Stomach (tissue), 19 donors: ENCODE measurements at places on chromosomes 7 and 10. TPM values are rescaled to one million over a fixed set of nuclear protein-coding genes. Genes with fewer than 3 reads are reported as not detected.

- H3K36me3 ChIP-seq: peaks cover 4% of the 10 kb centered on the region
- H3K27ac ChIP-seq: no peak overlapping the region
- no peak for DNase-seq
- H3K4me1 ChIP-seq: peaks cover 52% of the 10 kb centered on the region
- no peaks in the 10 kb centered on the region for H3K27me3 ChIP-seq
- H3K4me3 ChIP-seq: no peak overlapping the region
Measured at GRCh38 chr7:101896316-101896715, 78.9 kb downstream of the CUX1 start.

- no peak overlapping the region for H3K27ac ChIP-seq
- DNase-seq: no peak
- no peaks in the 10 kb centered on the region for H3K36me3 ChIP-seq
- H3K4me3 ChIP-seq: no peak overlapping the region
- no peaks in the 10 kb centered on the region for H3K27me3 ChIP-seq
- no peaks in the 10 kb centered on the region for H3K4me1 ChIP-seq
Measured at GRCh38 chr7:85229544-85229943, 42.7 kb upstream of the SEMA3D start.

DNA sequence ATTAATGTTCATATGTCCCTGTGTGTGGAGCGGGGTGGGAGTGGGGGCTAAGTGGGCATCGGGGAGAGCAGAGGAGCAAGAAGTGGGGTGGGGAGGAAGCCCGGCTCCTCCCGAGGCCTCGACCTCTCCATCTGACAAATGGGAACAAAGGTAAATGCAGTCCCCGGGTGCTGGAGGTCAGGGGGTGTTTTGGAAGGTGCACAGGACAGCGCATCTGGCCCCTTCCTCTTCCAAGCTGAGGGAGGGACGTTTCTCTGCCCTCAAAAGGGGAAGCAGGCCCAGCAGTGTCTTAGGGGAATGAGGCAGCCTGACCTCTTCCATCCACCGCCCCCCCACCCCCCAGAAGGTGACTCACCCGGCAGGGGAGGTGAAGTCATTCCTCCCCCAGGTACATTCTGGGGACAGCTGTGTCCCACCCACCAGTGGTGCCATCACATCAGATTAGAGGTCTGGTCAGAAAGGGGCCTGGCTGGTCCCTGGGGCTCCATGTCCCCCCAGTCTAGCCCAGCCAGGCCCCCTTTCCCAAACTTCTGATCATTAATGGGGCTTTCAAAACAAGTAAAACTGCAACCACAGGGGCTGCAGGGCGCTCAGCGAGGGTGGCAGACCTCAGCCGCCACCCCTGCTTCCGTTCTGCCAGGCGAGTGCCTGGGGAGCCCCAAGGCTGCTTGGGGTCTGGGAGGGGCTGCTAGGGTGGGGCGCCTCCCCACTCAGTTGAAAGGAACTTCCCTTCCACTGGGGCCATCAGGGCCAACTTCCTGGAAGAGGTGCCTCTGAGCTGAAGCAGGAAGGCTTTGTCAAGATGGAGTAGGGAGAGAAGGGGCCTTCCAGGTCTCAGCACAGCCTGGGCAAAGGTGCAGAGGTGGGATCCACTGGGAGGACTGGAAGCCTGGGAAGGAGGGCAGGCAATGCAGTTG, 10.8 kb downstream of the LFNG start:
- H3K36me3 ChIP-seq: peaks cover 35% of the 10 kb centered on the region
- H3K27me3 ChIP-seq: no peaks in the 10 kb centered on the region
- peak overlapping the region; percentile 77 for H3K27ac ChIP-seq
- peaks cover 62% of the 10 kb centered on the region for H3K4me1 ChIP-seq
- peak; percentile 80 for DNase-seq

GRCh38 chr7:140314573-140315480, 83.5 kb downstream of the SLC37A3 start:
- H3K27ac ChIP-seq: peak overlapping the region; percentile 89
- no peaks in the 10 kb centered on the region for H3K36me3 ChIP-seq
- H3K4me1 ChIP-seq: peaks cover 28% of the 10 kb centered on the region
- no peak for DNase-seq
- H3K4me3 ChIP-seq: peak overlapping the region; percentile 6
- H3K27me3 ChIP-seq: no peaks in the 10 kb centered on the region

DNA sequence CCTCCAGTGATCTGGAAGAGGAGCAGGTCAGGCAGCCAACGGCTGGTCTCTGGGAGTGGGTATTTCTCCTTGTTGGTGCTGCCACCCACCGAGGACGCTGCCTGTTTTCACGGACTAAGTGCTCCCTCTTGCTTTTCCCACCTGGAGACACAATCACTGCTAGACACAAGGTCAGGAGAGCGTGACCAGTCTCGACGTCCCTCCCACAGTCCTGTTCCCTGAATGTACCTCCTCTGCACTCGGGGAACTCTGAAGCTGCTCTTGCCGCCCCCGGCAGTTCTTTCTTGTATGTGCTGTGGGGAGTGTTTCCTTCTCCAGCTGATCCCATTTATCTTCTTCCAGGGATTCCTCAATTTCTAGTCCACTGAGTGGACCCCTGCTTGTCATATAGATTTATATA, 89.4 kb downstream of the CYTH3 start:
- H3K4me1 ChIP-seq: peaks cover 12% of the 10 kb centered on the region
- DNase-seq: no peak
- no peak overlapping the region for H3K4me3 ChIP-seq
- no peak overlapping the region for H3K27ac ChIP-seq
- peaks cover 11% of the 10 kb centered on the region for H3K36me3 ChIP-seq

Gene SP8
- total RNA-seq: not detected

Gene ATOH7
- total RNA-seq: not detected

Gene AKR1C8
- not detected for total RNA-seq

Gene AOAH
- total RNA-seq: 35.8 TPM

- H3K36me3 ChIP-seq: no peaks in the 10 kb centered on the region
- no peak overlapping the region for H3K27ac ChIP-seq
- peak overlapping the region; percentile 67 for H3K4me3 ChIP-seq
Measured at GRCh38 chr7:65251851-65252620, 121.6 kb upstream of the ZNF92 start.

GRCh38 chr7:156050636-156051569, 238.6 kb upstream of the SHH start:
- H3K27ac ChIP-seq: no peak overlapping the region
- no peaks in the 10 kb centered on the region for H3K4me1 ChIP-seq
- no peaks in the 10 kb centered on the region for H3K36me3 ChIP-seq
- no peak overlapping the region for H3K4me3 ChIP-seq
- DNase-seq: no peak

Gene NKX1-2
- total RNA-seq: not detected

GRCh38 chr7:55065511-55066229, 46.9 kb downstream of the EGFR start:
- peaks cover 10% of the 10 kb centered on the region for H3K4me1 ChIP-seq
- DNase-seq: peak; percentile 66
- H3K4me3 ChIP-seq: no peak overlapping the region
- H3K27me3 ChIP-seq: no peaks in the 10 kb centered on the region
- peak overlapping the region; percentile 70 for H3K27ac ChIP-seq

GRCh38 chr10:111177379-111177778, 100.5 kb downstream of the ADRA2A start:
- no peak overlapping the region for H3K27ac ChIP-seq
- no peaks in the 10 kb centered on the region for H3K4me1 ChIP-seq
- no peak overlapping the region for H3K4me3 ChIP-seq
- DNase-seq: no peak

GRCh38 chr7:121669144-121669543, 203.8 kb upstream of the PTPRZ1 start:
- H3K4me3 ChIP-seq: no peak overlapping the region
- H3K36me3 ChIP-seq: no peaks in the 10 kb centered on the region
- H3K27ac ChIP-seq: no peak overlapping the region

DNA sequence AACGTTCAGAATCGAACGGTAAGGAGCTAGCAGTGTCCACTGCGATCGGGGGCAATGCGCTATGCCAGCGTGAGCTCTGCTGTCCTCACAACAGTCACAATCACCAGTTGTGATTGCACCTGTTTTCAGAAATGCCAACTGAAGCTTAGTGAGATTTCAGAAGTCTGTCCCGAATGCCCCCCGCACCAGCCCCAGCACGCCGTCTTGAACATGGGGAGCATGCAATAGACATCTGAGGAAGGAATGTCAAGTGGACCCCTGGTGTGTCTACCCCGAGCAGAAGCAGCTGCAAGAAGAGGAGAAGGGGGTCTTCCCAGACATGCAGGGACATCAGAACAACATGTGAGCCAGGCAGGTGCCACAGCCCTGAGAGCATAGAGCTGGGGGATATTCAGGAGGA, 125.7 kb upstream of the CHST15 start:
- no peak overlapping the region for H3K4me3 ChIP-seq
- DNase-seq: no peak
- peaks cover 6% of the 10 kb centered on the region for H3K4me1 ChIP-seq

GRCh38 chr10:108411894-108412293, 1247.4 kb upstream of the SORCS1 start:
- peaks cover 7% of the 10 kb centered on the region for H3K4me1 ChIP-seq
- no peaks in the 10 kb centered on the region for H3K27me3 ChIP-seq
- no peak overlapping the region for H3K27ac ChIP-seq
- no peaks in the 10 kb centered on the region for H3K36me3 ChIP-seq
- no peak overlapping the region for H3K4me3 ChIP-seq

DNA sequence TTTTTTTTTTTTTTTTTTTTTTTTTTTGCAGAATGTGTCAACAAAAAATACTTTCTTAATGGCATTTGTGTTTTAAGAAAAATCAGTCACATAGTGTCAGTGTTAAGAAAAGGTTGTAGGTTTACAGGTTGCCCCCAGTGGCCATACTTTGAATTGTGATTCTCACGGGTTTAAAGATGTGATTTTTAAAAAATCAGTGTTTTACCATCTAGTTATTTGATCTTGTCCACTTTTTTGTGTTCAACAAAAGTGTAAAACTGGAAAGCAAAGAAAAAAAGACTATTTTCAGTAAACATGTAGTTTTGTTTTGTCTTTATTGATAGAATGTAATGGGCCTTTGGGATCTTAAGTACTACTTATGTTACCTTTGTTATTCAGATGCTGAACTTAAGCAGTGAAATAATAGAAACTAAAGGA, 25.7 kb downstream of the SUV39H2 start:
- H3K27me3 ChIP-seq: no peaks in the 10 kb centered on the region
- no peaks in the 10 kb centered on the region for H3K4me1 ChIP-seq
- no peak overlapping the region for H3K27ac ChIP-seq
- H3K4me3 ChIP-seq: no peak overlapping the region
- DNase-seq: no peak

Gene ITPRID1
- total RNA-seq: 0.58 TPM

DNA sequence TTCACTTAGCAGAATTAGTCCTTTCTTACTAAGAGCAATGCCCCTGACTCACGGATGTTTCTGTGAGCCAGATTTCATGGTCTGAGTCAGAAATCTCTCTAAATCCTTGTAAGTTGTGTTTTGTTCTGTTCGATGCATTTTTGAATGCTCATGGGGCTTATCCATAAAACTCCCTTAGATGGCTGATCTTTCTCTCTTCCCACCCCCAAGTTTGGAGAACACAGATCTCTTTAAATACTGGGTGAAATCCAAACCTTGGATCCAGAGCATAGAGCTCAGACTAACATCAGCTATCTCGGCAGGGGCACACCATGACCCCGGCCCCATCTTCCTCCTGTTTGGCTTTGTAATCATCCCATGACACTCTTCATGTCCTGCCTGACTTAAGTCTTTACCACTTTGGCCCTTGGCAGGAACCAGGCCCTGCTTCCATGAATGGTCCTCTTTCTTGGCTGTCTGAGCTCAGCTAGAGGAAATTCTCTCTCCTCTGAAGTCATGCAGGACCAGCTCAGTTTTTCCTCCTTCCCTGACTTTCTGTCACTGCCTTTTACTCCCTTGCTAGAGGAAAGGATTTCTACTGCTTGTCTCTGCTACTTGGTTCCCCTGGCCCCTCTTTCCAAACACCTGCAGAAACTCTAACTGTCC, 120.4 kb upstream of the RAB11FIP2 start:
- H3K4me1 ChIP-seq: no peaks in the 10 kb centered on the region
- no peak overlapping the region for H3K27ac ChIP-seq
- DNase-seq: peak; percentile 42
- no peak overlapping the region for H3K4me3 ChIP-seq
- no peaks in the 10 kb centered on the region for H3K36me3 ChIP-seq
